Fibroblast of skin of abdomen (primary cell): ENCODE measurements at places on chromosomes 3 and 15.
A peak's percentile ranks its signal among the peaks of the same experiment; 100 is the strongest.

GRCh38 chr15:73293773-73294172 lies 75.0 kb downstream of the HCN4 start:
- no peak for DNase-seq

- no peak for DNase-seq
Measured at GRCh38 chr15:31381801-31382712, 55.4 kb downstream of the KLF13 start.

DNA sequence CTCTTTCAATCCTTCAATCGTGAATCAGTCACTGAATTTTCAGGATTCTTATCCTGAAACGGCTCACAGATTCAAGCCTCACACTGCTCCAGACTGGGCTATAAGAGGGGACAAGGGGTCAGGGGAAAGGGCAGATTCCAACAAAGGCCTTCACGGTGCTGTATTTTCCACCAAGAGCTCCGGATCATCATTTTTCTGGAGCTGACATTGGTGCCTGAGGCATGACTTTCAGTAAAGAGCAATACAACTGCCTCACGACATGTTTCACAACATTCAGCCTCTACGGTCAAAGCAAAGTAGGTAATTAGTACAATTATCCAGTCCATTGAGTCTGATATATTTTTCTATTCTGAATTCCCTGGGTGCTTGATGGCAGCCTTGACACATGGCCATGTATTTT lies 185.0 kb upstream of the PRICKLE2 start:
- no peak for DNase-seq

DNA sequence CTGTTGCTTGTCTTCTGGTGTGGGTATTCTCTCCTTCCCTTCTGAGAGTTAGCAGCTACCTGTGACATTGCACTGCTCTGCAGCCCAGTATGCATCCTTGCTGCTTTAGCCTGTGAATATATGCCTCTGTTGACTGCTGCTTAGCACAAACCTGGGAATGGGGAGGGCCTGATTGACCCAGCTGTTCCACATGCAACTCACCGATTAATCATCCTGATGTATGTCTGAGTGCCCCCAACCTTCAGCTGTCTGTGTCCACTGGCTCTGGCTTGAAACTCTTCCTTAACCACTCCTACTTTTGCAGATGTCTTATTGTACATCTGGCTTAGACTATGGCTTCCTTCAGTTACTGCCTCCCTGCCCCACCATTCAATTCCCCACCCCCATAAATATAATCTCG lies 119.1 kb downstream of the RASA2 start:
- peak; percentile 10 for DNase-seq

GRCh38 chr3:102004561-102004960 lies 155.2 kb downstream of the NFKBIZ start:
- DNase-seq: no peak

GRCh38 chr3:34248352-34248751 lies 449.9 kb downstream of the PDCD6IP start:
- no peak for DNase-seq

GRCh38 chr15:39501366-39502081 lies 79.4 kb upstream of the THBS1 start:
- DNase-seq: no peak

- DNase-seq: no peak
Measured at GRCh38 chr3:128609294-128609693, 41.3 kb downstream of the RPN1 start.

DNA sequence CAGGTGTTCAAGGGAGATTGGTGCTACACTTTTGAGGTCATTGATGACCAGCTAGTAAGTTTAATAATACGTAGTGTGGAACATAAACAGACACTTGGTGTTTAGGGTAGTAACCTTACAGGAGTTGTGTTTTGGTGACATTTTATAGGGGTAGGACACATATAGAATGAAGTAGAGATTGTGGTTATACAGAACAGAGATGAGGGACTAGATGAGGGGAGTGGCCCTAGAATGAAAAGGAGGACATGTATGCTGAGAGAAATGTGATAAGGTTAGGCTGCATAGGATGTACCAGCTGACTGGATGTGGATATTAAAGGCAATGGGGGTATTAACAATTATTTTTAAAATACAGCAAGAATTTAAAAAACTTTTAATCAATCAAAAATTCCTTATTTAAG lies 8.0 kb downstream of the MBNL1 start:
- DNase-seq: no peak

- DNase-seq: peak; percentile 13
Measured at GRCh38 chr3:125684199-125684598, 88.9 kb upstream of the OSBPL11 start.

- DNase-seq: no peak
Measured at GRCh38 chr3:13028010-13028821, 45.0 kb downstream of the IQSEC1 start.

DNA sequence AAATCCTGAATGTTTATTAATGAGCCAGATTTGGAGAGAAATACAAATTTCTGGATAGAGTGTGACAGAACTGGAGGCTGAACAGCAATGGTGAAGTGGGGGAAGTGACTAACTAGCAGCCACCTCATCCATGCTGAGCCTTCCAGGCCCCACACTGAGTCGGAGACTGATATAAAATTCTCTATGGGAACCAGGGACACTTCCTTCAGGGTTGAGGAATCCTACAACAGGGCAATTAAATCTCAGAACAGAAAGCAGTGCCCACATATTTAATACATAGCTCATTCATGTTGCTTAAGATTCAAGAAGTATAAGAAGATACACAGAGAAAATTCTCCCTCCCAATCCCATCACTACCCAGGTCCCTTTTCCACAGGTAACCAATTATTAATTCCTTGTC lies 49.3 kb downstream of the HACD2 start:
- peak; percentile 61 for DNase-seq

- DNase-seq: peak; percentile 48
Measured at GRCh38 chr15:51229907-51230330, 108.5 kb downstream of the CYP19A1 start.

DNA sequence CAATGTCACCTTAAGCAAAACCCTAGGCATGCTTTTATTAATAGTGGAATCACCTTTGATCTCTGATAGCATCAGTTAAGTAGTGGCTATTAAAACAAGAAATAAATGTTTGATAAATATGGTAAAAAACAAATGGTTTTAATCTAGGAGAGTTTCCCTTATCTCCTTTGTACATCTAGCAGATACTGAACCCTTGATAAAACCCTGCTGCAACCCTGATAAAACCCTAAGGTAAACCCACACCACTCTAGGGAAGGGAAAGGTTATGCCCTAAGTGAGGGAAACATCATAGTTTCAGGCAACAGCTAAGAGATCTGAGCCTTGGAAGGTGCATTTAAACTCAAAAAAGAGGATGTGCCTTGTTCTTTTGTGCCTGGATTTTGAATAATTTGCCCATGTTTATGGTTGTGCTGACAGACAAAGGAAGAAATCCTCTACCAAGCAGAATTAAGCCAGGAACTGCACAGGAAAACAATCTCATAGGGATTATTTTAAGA lies 309.7 kb downstream of the FGF12 start:
- no peak for DNase-seq

DNA sequence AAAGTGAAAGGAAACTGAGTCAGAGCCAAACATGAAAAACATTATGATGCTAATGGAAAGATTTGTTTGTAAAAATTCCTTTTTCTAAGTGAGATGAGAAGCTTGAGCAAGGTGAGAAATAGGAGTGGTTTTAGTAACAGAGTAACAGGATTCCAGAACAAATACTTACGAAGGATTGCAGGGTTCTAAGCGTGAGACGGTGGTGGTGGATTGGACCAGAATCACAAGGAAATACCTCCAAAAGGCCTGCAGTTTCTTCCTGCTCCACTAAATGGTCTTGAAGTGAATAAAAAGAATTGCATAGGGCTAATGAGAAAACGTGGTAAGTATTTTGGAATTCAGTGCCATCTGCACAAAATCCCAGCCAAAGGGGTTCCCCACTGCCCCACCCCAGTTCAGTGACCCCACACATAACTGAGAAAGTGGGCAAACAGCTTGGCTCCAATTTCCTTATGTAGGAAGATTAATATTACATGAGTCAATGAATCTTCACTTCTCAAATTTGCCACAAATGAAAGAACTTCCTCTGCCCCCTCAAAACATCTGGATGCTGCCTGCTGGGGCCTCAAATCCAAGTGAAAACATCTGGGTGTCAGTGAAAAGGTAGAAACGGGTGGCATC lies 283.8 kb upstream of the NR2F2 start:
- peak; percentile 57 for DNase-seq

- DNase-seq: peak; percentile 23
Measured at GRCh38 chr15:48954538-48954937, 9.2 kb downstream of the SHC4 start.

DNA sequence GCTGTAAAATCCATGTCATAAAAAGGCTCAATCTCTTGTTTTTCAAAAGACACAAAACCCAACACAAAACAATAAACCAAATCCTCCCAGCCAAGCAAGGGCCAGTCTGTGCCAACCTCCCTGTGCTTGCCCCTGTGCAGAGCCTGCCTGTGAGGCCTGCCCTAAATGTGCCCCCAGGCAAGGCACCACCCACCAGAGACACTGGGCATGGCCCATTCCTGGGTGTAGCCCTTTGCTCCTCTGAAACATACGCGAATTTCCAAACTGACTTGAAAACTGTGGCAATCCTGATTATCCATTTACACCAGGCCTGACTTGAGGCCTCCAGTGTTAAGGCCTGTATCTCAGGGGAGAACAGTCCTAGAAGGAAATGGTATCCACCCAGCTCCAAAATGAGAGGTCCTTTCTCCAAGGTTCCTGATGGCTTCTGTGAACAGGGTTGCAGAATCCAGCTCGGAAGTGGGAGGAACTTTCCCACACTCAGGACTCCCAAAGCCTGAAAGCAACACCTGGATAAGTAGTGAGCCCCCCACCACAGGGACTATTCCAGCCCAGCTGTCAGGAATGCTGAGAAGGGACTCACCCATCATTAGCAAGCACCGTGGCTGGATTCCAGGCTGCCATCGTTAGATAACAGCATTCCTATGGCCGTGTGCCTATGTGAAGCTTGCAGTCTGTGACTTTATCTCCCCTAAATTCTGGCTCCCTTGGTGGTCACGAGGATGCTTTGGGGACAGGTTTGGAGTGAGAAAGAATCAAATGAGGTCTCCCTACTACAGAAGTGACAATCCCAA lies 61.8 kb downstream of the CACNA2D2 start:
- DNase-seq: no peak

DNA sequence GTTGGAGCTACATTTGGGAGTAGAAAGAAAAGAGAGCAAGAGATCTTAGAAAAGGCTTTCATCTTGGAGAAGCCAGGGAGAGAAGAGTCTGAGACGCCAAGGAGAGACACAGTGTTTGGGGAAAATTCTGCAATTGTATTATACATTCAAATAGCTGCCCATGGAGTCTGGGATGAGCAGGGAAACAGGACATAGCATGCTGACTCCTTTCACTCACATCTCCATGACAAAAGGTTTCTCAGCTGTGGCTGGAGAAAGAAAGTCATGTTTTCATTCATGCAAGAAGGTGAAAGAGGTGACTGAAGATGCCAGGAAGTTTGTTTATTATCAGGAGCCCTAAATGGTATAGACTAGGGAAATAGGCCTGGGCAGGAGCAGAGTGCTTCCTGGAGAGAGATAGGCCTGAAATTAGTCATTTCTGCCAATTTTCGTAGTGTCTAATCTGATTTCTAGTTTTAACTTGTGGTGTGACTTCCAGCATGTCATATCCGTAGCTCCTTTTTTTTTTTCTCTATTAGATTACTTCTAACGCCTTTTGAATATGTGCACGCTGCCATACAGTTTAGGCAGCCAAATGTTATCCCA lies 34.1 kb downstream of the ACP3 start:
- no peak for DNase-seq

- peak; percentile 29 for DNase-seq
Measured at GRCh38 chr3:61530355-61530754, 31.0 kb upstream of the PTPRG start.

GRCh38 chr3:166052440-166052839 lies 215.2 kb upstream of the BCHE start:
- no peak for DNase-seq

- DNase-seq: no peak
Measured at GRCh38 chr3:99923873-99924272, 106.2 kb downstream of the CMSS1 start.

DNA sequence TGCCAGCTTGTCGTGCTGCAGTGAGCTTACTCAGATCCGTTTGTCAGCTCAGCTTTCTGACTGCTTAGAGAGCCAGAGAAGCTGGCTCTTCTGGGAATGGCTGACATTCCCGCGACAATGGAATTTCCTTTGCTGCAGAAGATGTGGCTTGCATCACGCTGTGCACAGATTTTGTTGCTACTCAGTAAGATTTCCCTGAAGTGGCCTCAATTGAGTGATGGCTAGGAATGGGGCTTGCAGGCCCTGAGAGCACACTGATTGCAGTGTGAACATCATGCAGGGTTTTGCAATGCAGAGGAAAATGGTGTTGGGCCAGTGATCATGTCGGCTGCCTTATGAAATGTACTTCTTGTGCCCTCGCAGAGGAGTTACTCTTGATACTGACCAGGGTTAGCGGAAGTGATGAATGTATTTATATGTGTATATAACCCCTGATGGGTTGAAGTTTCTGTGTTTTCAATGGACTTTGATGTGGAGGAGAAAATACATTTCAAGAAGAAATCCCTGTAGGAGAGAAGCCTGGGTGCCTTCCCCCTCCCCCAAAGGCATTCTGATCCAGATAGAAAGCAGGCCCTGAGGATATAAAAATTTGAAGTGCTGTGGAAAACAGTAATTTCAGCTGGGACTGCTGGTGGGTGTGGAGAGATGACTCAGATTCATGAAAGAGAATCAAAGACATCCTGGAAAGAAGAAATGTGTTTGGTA lies 102.5 kb upstream of the PDZRN3 start:
- DNase-seq: peak; percentile 93

DNA sequence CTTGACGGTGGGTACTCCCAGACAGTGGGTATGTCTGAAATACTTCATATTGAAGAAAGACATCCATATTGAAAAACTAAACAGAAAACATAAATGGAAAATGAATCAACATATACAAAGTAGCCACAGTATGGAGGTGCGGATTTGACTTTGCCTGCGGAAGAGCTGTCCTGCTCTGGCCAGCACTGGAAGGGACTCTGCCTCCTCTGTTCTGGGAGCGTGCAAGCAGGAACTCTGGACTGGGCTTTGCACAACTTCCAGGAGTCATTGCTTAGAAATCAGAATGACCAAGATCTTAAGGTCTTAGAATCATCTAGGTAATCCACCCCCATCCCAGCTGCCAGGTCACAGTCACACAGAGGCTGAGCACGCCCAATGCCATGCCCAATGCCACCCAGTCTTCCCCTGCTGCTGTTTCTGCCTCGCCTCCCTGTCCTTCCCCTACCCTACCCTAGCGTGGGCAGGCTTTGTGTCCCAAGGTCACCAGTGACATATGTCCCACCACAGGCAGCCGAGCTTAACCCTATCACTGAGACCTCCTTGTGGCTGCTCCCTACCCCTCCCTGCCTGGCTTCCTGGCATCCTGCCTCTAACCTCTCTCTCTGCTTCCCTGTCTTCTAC lies 36.3 kb downstream of the CDC25A start:
- DNase-seq: no peak
